ENCODE measurements at places on chromosomes 16 and 17.

- DNase-seq, result no peak
Observed at GRCh38 chr17:75078284-75079022, 9.3 kb upstream of the SLC16A5 start.

GRCh38 chr17:79855331-79856124, 16.3 kb upstream of the CBX4 start:
- no peak for DNase-seq

DNA sequence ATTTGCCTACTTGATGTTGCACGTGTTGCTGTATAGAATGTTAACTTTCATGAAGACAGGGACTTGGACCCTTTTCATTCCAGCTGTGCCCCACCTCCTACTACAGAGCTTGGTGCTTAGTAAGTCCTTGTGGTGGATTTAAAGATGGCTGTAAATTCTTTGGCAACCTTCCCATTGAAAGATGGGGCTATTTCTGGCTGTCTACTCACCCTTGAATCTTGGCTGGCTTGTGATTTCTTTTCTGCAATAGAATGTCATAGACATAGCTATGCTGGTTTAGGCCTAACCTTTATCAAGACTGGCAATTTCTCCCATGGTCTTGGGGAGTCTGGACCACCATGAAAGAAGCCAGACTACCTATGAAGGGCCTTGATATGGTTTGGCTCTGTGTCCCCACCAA, 59.0 kb downstream of the ACSM2A start:
- no peak for DNase-seq

DNA sequence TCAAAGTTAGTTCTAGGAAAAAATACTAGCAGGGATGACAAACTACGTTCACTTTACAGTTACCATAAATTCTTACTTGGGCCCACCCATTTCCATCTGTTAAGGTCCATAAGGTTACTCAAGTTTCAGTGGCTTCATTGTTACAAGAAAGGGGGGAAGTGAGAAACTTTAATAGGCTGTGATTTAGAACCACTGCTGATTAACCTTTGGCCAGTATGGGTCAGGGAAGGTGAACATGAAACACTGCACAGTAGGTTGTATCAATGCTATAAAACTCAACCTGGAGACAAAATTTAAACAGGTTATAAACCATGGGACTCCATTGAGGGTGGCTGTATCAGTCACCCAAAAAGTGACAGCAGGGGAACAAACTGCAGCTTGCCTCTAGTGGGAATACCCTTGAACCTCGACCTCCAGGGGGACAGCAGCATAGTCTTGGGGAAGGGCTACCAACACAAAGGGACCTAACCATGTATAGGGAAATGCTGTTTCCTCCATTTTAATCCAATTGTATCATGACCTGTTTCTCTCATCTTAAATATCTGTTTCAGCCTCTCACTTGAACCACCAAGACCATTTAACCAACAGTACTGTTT, 10.4 kb downstream of the PTRH2 start:
- DNase-seq, result no peak

DNA sequence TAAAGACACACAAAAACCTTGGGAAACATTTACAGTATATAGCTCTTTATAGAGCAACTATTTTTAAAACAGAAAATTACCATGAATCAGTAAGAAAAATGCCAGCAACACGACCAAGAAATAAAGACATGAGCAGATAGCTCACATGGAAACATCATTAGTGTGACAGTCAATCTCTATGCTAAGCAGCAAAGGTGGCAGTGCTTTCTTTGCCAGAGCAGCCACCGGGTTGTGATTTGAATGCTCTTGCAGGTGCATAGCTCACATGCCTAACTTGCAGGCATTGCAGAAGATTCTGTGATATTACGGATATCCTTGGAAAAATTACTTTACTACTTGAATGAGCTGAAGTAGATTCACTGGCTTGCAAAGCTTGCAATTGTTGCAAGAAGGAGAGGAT, 652.9 kb upstream of the C16orf82 start:
- DNase-seq, result no peak

- DNase-seq, result peak; percentile 71
Observed at GRCh38 chr17:76000016-76000754, 470 bp upstream of the CDK3 start.

DNA sequence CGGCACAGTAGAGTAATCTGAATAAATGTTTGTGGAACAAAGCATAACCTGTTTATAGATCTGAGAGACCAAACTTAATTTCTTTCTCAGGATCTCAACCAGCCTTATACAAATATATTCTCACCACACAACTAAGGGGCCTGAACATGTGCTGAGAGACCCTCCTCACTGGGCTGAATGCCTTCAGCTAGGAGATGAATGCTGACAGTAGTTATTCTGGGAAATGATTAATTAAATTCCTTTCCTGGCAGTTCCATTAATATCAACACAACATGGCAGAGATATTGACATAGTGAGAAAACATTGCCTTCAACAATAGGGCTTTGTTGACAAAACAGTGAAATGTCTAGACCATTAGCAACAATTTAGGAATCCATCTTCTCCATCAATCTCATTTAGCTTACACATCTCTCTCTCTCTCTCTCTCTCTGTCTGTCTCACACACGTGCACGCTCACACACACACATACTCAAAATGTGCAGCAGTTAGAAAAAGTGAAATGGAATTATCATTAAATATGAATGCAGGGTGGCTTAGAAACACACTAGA, 780.8 kb upstream of the CDH8 start:
- no peak for DNase-seq

DNA sequence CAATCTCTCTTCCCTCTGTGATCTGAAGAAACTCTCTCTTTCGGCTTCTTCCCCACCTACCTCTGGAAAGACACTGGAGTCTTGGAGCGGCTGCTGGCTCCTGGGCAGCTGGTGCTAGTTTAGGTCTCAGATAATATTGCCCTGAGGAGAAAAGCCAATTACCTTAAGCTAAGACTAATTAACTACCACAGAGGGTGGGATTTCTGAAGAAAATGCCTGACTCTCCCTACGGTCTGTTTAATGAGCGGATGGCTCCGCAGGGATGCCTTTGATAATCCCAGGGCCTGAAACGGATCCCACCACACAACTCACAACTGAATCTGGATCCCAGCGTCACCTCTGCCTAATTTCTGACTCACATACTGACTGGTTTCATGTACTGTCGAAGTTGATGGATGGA, 127.0 kb upstream of the NLRP1 start:
- no peak for DNase-seq

- DNase-seq, result no peak
Observed at GRCh38 chr17:48051283-48051682, 3.1 kb downstream of the NFE2L1 start.

DNA sequence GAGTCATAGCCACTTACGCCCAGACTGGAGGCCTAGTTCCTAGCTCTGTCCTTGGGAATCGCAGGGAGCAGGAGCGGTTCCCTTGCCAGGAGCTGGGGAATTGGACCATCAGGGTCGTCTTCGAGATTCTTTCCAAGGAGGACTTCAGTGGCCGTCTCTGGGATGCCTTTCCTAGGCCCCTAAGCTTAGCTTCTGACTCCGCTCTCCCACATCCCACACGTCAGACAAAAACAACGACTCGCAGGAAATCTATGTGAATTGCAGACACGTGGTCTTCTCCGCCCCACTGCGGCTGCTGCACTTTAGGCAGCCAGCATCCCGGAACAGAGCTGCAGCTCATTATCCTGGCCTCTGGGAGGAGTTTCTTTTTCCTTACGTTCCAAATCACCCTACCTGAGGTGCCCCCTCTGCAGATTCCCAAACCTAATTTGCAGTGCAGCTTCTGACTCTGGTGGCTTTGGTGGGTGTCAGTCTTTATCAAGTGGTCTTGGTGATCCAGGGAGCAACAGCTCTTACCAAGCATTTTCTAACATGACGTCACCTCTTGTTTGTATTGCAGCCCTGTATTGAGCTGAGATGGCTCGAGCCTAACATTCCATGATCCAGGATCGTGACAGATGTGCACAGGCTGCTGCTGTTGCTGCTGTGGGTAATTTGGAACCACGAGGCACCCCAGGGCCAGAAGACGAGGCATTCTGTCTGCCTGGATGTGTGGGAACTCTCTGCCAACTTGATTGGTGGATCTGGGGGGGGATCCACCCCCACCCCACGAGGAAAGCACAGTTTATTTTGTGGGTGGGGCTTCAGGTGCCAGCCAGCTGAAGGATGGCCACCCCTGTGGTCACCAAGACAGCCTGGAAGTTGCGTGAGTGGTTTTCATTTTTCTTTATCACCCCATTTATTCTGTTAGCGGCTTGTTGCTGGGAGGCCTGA, 1.1 kb downstream of the KATNB1 start:
- DNase-seq, result peak; percentile 66

DNA sequence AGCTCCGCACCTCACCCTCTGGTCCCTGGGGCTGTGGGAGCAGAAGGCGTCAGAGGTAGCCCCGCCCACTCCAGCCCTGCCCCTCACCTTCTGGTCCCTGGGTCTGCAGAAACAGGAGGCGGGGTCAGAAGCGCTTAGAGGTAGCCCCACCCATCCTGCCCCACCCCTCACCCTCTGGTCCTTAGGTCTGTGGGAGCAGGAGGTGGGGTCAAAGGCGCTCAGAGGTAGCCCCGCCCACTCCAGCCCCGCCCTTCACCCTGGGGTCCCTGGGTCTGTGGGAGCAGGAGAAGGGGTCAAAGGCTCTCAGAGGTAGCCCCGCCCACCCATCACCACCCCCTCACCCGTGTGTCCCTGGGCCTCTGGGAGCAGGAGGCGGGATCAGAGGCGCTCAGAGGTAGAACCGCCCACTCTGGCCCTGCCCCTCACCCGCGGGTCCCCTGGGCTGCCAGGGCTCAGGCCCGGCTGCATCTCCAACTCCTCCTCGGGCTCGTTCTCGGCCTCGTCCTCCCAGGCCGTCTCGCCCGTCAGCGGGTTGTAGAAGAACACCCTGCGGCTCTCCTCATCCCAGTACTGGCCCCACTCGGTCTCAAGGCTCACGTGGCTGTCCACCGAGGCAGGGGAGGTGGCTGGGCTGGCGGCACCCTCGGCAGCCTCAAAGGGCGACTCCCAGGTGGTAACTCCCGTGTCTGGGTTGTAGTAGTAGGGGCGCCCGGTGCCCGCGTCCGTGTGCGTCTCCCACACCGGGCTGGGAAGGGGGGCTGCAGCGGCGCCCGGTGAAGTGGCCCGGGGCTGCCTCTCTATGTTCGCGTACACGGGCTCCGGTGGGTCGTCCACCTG, 27.2 kb downstream of the ARHGAP27 start:
- no peak for DNase-seq

GRCh38 chr16:2016407-2016922, 3.1 kb upstream of the NPW start:
- no peak for DNase-seq

GRCh38 chr16:56019274-56019673, 144.1 kb upstream of the CES5A start:
- DNase-seq, result no peak

DNA sequence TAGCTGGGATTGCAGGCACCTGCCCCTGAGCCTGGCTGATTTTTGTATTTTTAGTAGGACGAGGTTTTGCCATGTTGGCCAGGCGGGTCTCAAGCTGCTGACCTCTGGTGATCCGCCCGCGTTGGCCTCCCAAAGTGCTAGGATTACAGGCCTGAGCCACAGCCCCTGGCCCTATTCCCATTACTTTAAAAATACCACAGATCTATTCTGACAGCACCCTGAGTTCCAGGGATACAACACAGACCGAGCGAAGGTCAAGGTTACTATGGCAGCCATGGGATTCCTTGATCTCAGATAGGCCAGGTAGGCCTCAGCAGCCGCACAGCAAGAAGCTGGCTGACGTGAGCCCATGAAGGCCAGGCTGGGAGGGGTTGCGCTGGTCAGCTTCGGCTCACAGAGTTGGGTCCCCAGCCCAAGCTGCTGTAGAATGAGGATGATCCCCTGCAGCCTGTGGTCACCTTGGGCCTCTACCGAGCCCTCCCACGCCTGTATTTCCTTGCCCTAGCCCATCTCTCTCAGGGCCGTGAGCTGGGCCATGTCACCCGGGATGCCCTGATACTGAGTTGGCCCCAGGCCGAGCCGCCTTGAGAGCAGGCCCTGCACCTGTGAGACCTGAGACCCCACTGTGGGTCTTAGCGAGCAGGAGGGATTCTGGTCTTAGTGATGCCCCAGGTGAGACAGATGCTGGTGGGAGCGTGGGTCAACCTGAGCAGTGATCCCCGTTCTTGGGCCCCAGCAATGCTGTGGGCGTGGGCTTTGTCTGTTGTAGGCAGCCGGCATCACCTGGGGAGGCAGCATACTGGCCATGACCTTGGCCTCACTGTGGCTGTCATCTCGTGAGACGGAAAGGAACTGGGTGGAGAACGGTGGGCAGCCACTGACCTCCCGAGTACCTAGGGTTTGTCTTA, 16.9 kb upstream of the RNF213 start:
- DNase-seq, result no peak

- DNase-seq, result no peak
Observed at GRCh38 chr16:73018821-73019456, 29.0 kb downstream of the ZFHX3 start.

- no peak for DNase-seq
Observed at GRCh38 chr17:12021623-12022140, 1.0 kb downstream of the MAP2K4 start.

DNA sequence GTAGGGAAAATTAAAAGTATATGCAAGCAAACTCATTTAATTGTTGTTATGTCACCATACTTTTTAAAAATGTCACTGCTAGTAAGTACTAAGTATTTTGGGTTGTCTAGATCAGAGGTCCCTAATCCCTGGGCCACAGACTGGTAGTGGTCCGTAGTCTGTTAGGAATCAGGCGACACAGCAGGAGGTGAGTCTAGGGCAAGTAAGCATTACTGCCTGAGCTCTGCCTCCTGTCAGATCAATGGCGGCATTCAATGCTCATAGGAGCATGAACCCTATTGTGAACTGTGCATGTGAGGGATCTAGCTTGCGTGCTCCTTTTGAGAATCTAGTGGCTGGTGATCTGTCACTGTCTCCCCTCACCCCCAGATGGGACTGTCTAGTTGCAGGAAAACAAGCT, 21.6 kb downstream of the STXBP4 start:
- DNase-seq, result no peak

DNA sequence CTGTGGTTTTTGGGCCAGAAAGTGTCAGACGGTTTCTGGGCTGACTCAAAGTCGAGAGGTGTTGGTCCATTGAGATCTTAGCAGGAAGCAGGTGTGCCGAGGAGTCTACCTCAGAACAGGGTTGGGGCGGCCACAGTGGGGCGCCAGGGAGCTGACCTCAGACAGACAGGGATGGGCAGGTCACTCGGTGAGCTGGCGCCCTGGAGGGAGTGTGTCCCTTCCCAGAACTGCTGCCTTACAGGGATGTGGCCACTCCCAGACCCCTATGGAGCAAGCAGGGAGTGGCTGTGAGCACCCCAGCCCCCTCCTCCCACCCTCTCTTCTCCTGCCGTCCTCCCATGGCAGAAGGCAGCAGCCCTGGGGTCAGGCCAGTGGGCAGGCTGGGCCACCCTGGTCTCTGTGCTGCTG, 14.0 kb upstream of the DPEP1 start:
- peak; percentile 34 for DNase-seq

GRCh38 chr17:67015001-67015400, 29.4 kb upstream of the CACNG1 start:
- no peak for DNase-seq

- no peak for DNase-seq
Observed at GRCh38 chr16:49473131-49473530, 99.5 kb downstream of the C16orf78 start.
